ENCODE measurements at places on chromosomes 5 and 9. TPM values are rescaled to one million over a fixed set of nuclear protein-coding genes. Genes with fewer than 3 reads are reported as not detected.

Gene ARHGEF39
- 0.80 TPM for total RNA-seq

Gene SPINK7
- not detected for total RNA-seq

DNA sequence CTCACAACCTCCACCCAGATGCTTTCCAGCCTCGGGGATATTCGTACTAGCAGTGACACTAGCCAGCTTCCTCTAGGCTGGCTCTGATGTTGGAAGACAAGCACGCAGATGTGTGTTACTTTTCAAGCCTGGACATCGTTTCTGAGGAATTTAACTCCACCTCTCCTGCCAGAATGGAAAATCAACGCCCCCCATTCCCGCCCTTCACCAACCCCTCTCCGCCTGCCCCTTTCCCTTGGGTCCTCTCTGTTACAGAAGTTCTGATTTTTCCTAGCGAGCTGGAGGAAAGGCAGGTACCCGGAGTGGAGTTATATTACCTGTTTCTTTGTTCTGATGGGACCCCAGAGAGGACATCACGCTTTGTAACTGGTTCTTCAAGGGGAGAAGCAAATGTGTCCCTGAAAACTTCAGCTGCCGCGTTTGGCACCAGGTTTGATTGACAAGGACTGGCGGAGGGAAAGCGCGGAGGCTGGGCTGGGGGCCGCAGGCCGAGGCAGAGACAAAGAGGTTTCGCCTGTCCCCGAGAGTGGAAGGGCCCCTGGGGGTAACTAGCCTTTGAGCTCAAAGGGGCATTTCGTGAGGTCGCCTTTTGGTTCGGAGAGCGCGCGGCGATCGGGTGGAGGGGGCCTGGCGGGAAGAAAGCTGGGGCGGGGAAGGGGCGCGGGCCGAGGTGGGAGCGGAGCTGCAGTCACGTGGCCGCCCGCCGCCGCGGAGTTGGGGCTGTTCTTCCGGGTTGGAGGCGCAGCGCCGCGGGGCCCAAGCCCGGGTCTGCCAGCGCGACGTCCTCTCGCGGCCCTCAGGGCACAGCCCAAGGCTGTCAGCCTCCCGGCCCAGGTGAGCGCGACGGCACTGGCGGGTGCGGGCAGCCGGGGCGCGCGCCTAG, at the start of gene NNT:
Gene NNT (plus strand): TSS at position 720 of the 883 bp plus-strand sequence. CDS start 6,016 bp downstream, outside the sequence.
- peak; percentile 25 for DNase-seq

- no peak for DNase-seq
These were observed 30.7 kb downstream of the EFNA5 start for GRCh38 chr5:107639990-107640389.

All from breast epithelium (tissue), 4 donors.